ENCODE measurements at places on chromosomes 16 and 17.

GRCh38 chr17:39667945-39668924, at the start of gene PNMT:
Gene PNMT (plus strand): TSS chr17:39668453. CDS start chr17:39668476, 23 bp downstream.
- DNase-seq: peak; percentile 33

DNA sequence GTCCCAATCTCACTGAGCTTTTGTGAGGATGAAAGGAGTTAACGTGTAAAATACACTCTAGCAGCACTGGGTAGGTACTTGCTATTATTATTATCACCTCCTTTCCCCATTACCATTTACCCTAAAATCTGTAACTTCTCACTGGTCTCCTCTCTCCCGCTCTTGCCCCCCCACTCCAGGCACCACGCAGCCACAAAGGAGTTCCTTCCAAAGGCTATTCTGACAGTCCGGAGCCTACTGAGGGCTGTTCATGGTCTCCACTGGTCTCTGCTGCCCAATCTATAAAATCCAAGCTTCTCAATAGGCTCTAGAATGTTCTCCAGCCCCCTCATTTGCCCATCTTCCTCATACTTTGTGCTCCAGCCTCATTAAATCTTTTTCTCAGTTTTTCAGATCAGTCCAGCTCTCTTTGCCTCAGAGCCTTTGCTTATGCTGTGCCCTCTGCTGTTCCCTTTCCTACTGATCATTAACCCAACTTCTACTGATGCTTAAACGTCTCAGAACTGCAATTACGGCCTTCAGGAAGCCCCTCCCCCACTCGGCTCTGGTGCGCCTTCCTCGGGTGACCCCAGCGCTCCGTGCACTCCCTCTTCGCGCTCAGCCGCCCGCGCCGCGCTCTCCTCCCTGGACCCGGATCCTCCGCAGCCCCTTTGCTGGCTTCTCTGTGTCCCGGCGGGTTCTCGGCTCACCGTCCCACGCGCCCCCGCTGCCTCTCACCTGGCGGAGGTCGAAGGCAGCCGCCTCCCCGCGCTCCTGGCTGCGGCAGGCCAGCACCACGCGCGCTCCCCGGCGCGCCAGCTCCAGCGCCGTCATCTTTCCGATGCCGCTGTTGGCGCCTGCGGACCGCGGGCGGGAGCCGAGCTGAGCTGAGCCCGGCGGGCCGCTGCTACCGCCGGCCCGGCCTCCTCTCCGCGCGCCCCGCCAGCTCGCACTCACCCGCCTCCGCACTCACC, 737 bp downstream of the DHRS13 start:
- no peak for DNase-seq

DNA sequence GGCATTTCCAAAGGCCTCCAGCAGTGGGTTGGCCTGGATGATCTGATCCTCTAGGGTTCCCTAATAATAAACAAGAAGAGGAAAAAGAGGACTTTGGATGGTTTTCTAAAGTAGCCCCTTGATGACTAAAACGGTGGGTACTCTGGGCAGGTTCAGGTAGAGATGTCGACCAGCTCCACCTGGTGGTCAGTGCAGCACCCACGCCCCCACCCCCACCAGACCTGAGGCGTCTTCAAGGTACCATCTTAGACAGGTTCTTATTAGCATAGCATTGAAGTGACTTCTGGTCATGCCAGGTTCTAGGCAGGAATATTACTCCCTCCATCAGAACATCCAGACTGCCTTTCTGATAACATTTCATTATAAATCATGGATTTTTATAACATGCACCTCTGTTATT, 15.0 kb downstream of the MYH13 start:
- peak; percentile 1 for DNase-seq

DNA sequence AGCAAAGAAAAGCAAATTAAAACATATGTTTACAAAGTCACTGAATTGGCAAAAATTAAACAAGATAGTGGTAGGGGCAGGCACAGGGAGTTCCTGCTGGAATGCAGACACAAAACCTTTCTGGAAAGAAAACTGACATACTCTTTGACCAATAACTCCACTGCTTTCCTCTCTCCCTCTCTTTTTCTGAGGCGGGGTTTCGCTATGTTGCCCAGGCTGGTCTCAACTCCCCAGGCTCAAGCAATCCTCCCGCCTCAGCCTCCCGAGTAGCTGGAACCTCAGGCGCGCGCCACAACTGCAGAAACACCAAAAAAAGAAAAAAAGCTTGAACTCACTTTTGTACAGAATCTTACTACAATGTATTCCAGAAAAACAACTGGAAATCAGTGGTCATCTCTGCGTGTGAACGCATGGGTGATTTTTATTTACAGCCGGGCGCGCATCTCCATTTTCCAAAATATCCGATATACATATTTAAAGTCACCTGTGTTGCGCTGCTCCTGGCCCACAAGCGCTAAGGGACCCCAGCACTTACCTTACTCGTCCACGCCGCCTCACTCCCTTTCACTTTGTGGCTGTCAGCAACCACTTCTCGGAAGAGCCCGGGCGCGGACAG, 480 bp downstream of the TXNL4B start:
- DNase-seq: no peak

- DNase-seq: no peak
Observed at GRCh38 chr16:47467501-47467900, 6.4 kb downstream of the PHKB start.

GRCh38 chr17:14214271-14214670, 22.4 kb downstream of the CDRT15 start:
- no peak for DNase-seq

- DNase-seq: no peak
Observed at GRCh38 chr17:36094232-36094631, 4.3 kb upstream of the CCL3 start.

DNA sequence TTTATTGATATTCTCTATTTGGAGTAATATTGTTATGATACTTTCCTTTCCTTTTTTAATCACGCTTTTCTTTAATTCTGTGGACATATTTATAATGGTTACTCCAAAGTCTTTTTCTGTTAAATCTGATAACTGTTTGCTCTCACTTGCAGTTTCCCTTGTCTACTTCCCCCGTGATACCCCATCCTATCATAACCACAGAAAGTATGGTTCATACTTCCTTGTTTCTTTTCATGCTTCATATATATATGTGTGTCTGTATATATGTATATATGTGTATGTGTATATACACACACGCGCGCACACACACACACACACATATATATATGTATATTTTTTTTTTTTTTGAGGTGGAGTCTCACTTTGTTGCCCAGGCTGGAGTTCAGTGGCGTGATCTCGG, 23.5 kb downstream of the SPECC1 start:
- no peak for DNase-seq

GRCh38 chr16:10644092-10644491, 50.6 kb downstream of the TEKT5 start:
- DNase-seq: no peak

DNA sequence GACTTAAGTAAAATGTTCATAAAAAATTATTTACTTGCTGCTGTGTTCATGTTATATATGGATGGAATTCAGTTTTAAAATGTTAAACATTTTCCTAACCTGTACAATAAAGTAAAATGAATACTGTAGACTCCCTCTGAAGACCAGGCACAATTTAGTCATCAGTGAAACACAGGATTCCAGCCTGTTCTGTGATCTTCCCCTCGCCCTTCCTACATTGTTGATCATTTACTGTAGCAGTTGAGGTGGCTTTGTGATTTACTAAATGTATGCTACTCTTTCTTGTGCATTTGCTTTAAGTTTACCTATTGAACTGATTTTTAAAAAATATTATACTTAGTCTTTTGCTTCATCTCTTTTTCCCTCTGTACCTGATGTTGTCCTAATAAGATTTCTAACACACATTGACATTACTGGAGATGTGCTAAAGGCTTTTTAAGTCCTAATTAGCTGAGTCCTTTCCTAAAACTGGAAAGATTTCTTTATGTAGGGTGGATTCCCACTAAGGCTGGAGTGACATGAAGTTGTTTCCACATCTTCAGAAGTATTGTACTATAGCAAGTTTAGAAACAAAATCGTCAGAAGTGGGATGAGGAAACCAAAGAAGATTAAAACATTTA, 38.1 kb downstream of the PHKB start:
- no peak for DNase-seq

GRCh38 chr16:4800290-4801041, 2.0 kb downstream of the ROGDI start:
- no peak for DNase-seq

DNA sequence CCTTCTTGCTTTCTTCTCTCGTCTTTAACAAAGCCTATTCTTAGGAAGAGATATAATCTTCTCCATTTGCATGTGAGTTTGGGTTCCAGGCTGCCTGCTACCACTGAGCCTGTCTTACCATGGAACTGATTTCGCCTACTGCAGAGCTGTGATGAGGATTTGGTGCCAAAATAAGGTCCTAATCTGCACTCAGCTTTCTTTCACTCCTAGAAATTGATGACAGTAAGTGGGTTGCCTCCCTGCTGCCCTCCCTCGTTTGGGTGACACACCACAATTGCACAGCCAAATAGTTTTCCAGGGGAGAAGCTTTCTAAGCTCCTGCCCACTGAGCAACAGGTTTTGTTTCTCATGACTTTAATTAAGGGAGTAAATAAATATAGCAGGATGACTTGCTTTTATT, 25.1 kb upstream of the ASIC2 start:
- no peak for DNase-seq

GRCh38 chr16:1145383-1146100, 7.4 kb upstream of the CACNA1H start:
- DNase-seq: no peak

DNA sequence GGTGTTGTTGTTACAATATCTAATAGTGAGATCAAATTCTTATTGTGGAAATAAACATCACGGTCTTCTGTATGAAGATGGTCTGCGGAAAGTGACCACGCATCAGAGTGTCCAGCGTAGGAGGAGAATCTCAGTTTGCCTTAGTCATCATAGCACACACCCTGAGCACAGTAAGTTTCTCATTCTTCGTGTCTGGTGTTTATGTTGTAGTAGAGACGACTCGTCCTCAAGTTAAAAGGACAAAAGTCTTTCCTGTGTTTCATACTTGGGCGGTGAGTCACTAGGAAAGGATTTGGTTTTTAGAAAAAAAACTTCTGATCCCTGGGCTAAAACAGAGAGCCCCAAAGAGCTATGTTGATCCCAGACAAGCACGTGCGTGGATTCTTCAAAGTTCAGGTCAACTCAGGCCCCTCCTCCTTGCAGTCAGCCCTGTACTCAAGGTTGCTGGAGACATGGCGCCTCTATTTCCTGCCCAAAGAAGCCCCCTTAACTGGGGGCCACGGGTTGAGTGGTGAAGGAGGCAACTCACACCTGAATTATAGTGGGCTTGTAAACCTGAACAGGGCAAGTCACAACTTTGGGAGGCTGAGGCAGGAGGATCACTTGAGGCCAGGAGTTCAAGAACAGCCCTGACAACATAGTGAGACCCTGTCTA, 170.4 kb downstream of the ZFHX3 start:
- no peak for DNase-seq

- peak; percentile 39 for DNase-seq
Observed at GRCh38 chr16:90008708-90009145, 10.5 kb downstream of the DBNDD1 start.

GRCh38 chr16:7137560-7138330, 194.9 kb upstream of the RBFOX1 start:
- no peak for DNase-seq

DNA sequence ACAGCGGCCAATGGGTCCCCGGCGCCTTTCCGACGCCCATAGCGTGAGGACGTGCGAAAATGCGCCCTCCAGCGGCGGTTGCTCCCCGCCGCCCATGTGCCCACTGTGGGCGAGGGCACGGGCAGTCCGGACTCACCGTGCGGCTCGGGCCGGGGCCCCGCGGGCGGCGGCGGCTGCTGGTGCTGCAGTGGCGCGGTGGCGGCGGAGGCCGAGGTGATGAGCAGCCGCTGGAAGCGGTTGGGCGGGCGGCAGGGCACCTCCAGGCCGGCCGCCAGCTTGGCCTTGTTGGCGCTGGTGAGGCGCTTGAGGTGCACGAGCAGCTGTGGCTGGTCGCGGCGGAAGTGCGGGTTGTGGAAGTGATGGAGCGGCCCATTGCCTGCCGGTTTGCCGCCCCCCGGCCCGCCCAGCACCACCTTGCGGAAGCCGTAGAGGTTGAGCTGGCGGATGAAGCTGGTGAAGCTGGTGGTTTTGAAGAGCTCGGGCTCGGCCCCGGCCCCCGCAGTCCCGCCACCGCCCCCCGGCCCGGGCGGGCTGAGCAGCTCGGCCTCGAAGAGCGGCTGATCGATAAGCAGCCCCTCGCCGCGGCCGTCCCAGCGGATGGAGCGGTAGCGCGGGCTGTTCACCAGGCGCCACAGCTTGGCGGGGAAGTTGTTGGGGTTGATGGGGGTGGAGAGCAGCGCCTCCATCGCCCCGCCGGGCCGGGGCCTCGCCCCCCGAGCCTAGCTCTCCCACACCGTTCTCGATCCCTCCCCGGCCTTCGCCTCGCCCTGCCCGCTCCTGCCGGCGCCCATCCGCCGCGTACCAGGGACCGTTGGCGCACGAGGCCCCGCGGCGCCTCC, at the start of gene HSF5:
HSF5 (minus strand) TSS at position 820 of the 839 bp plus-strand sequence; CDS start at position 686, 134 bp downstream.
- peak; percentile 73 for DNase-seq

DNA sequence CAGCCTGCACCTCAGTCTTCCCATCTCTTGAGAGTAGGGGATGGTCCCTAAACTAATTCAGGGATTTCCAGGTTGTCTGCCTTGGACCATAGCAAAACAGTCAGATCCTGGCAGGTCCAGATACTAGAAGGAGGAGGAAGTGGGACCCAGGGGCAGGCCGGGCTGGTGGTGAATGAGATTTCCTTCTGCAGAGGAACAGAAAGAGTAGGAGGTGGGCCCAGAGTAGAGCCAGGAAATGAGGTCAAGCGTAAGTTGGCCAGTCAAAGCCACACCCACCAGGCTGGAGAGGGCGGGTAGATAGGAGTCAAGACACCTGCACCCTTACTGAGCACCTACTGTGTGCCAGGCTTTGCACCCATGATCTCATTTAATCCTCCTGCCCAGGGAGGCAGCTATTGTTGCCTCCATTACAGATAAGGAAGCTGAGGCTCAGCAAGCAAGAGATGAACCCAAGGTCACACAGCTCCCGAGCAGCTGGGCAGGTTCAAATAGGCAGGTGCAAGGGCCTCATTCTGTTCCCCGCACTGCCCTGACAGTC, 2.6 kb downstream of the CDH5 start:
- no peak for DNase-seq

DNA sequence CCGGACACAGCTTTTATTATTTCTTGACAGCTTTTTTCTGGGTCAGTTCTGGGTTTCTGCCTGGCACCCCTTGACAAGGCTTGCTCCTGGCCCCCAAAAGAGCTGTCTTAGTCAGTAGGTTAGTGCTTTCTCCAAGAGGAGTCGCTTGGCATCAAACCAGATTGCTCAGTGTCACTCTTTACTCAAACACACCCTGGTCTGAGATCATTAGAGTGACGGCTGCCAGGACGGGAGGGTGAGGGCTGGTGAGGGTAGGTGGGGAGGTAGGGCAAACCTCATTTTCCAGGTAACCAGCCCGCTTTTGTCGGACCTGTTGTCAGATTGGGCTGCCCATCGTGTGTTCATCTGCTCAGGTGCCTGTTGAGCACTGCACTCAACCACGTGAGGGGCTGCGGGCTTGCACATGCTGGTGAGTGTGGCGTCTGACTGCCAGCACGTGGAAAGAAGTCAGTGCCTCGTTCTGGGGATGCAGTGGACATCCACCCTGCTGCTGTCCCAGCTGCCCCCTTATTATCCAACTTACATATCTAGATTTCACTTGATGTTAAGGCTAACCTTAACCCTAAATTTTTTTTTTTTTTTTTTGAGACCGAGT, 12.4 kb downstream of the TMEM94 start:
- no peak for DNase-seq

Data from activated T-helper 1 cell treated with Interleukin-2 at 50 U/mL for 16 hours (primary cell).